NCI-H510A (cell line): ENCODE measurements at places on chromosomes 1 and 21.

DNA sequence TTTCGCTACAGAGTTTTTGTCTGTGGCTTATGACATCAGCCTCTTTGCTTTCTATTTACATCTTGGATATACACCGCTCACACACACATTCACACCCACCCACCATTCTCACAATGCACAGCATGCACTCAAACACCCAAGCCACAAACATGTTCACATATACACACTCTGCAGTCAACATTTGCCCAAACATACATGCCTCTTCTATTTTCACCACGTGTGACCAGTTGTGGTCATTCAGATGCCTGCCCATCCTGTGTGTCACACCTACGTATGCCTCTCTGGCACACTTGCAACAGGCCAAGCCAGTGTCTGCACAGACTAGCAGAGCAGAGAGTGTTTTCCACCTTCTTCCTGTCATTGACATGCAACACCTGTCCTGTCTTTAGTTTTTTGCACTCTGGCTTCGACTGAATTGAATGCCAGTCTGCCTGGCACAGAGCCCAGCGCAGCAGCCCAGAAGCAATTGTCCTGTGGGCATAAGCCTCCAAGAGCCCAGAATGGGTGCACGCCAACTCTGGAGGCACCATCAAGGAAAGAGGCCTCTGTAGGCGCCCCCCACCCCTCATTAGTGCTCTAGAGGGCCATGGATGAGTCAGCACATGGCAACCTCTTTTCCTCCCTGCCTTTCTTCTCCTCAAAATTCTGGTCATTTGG is 37.7 kb upstream of the LRRN2 start:
- DNase-seq = no peak

GRCh38 chr1:96361271-96361856 is 360.2 kb upstream of the PTBP2 start:
- DNase-seq = no peak

GRCh38 chr1:219380463-219380862 is 206.8 kb downstream of the LYPLAL1 start:
- no peak for DNase-seq

GRCh38 chr1:34845131-34845901 is 14.2 kb downstream of the SMIM12 start:
- no peak for DNase-seq

GRCh38 chr1:146016891-146017290 is 4.6 kb downstream of the HJV start:
- DNase-seq = no peak

- no peak for DNase-seq
These were observed 8.0 kb downstream of the CD55 start for GRCh38 chr1:207329469-207329868.

DNA sequence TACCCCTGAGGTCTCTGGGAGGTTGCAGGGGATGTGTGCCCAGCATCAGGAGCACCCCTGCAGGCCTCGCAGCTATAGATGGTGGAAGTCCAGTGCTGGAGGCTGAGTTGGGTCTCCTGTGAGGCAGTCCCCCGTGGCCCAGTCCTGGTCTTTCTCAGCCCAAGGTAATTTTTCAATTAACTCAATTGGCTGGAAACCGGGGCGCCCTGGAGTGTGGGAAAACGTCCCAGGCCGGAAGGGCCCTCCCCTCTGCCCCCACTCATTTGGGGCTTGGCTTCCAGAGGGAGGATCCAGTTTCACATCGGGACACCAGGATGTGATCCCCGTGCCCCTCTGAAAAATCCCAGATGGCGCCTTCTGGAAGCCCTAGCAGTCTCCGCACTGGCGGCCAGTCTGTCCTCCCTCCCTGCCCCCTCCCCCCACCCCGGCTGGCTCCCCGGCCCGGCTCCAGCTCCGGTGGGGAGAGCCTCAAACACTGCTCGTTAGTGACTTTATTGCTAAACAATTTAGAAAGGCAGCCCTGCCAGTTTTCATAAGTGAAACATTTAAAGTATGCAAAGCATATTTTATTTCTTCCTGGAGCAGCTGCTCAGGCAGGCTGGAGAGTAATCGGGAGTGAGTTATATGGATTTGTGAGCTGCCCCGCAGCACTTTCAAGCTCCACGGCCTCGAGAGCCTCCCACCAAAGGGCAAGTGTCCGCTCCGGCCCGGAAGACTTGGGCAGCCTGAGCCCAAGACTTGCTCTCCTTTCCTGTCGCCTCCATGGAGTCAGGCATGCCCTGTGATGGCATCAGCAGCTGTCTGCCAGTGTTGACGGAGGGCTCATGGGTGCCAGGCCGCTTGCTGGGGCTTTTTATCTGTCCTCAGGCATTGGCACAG is 208.2 kb upstream of the TMEM51 start:
- no peak for DNase-seq

DNA sequence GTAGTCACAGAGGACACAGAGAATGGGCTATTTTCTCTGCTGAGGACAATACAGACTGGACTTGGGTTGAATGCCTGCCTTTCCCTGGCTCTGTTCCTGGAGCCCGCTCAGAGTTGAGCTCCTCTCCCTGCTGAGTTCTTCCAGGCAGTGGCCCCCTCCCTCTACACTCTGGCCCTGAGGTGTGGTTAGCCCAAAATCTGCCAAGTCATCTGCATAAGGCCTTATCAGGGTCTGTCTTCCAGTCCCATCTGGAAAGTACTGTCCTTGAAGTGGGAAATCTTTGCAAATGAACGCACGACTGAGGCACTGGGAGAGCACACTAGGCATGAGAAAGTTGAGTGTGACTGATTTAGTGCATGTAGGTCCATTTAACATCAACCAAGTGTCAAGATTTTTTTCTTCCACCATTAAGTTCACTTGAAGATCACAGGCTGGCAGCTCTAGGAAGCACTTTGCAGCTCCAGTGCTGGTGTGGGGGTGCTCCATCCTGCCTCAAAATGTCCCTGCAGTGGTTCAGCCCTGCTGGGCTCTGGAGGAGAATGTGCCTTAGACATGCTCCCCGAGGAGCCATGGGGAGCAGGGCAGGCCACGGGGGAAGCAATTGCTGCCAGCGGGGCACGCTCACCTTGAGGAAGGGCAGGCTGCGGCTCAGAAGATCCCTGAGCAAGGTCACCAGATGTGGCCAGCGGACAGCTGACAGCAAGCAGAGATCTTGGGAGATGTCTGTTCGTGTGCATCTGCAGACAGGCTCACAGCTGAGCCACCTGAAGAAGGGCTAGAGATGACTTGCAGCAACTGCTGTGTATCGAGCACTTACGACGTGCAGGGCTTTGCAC is 41.5 kb downstream of the IER5 start:
- no peak for DNase-seq

DNA sequence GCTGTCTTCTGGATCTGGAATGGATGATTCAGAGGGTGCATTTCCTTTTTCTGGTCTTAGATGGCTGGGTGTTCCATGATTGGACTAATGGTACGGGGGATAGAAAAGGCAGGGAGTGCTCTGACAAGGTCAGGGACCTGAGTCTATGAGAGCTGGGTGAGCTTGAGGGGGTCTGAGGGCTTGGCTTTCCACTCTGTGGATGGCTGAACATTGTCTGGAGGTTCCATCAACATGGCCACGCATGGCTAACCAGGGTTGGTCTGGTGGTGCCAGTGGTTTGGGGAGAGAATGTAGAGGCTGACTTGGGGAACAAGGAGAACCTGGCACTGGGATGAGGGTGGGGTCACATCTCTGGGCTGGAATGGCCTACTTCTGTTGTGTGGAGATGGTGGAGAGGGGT is 41.5 kb upstream of the TSPAN2 start:
- no peak for DNase-seq

- no peak for DNase-seq
These were observed 466.2 kb downstream of the USP25 start for GRCh38 chr21:16196001-16196400.

DNA sequence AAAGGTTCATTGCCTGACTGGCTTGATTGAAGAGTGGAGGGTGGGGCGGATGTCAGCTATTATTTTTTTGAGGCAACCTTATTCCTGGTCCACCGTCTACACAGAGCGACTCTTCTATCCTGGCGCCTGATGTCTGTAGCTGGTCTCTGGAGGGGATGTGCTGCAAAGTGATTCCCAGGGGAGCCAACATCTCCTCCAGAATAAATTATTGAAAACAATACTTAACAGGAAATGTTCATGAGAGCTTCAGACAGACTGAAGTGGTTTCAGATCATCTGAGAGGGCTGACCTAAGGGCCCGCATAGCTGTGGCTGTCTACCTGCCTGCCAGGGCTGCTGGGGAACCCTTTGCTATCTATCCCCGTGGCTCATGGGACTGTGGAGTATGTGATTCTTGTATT is 66.7 kb downstream of the TEX35 start:
- DNase-seq = no peak

- no peak for DNase-seq
These were observed 12.3 kb upstream of the SSR2 start for GRCh38 chr1:156033011-156033410.

GRCh38 chr1:150234566-150235293 is 1.2 kb downstream of the ANP32E start:
- no peak for DNase-seq

DNA sequence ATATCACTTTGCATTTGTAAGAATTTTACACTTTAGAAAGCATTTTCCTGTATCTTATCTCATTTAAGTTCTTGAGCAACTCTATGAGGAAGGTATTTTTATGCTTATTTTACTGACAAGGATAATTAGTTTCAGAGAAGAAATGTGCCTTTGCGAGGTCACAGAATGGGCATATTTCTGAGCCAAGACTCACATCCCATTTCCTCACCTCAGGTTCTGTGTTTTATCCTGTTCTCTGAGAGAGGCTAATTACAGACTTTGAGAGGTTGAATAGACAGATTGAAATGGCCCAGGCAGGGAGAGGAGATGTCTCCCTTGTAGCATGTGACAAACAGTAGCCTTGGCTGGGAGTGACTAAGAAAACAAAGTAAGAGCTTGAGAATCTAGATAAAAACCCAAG is 39.1 kb upstream of the ZC3H11B start:
- DNase-seq = no peak

DNA sequence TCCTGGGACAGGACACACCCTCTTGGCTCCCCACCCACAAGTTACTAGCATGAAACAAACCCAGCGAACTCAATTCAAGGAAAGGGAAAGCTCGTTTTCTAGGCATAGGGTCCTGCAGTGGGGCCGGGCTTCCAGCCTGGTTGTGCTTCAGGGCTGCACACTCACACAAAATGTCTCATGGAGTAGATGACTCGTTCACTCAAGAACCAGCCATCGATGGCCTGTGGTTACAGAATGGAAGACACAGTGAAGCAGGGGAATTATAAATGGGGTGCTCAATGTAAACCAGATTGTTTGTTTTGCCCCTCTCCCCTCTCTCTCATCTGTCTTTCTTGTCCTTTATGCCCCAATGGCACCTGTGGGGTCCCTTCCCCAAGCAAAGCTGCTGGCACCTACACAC is 56.0 kb upstream of the COX20 start:
- no peak for DNase-seq

DNA sequence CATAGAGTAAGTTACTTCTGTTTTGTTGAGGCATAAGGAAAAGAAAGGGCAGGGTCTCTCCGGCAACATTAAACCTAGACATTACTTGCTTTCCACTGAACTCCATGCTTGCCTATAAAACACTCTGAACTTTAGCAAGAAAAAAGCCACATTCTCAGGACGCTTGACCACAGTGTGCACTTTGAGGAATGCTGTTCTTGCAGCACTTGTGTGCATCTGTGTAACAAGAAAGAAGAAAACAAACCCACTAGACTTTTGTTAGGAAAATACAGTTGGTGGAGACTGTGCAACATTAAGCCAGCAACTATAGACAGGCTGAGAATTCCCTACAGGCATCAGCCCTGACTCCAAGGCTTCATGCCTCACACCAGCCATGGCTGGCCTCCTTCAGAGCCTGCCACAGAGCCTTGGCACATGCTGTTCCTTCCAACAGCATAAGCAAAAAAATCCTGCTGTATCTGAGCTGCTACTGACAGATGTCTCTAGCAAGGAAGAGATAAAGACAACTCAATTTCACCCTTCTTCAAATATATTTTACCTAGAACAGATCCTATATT is 5.8 kb downstream of the PDZK1 start:
- DNase-seq = no peak

DNA sequence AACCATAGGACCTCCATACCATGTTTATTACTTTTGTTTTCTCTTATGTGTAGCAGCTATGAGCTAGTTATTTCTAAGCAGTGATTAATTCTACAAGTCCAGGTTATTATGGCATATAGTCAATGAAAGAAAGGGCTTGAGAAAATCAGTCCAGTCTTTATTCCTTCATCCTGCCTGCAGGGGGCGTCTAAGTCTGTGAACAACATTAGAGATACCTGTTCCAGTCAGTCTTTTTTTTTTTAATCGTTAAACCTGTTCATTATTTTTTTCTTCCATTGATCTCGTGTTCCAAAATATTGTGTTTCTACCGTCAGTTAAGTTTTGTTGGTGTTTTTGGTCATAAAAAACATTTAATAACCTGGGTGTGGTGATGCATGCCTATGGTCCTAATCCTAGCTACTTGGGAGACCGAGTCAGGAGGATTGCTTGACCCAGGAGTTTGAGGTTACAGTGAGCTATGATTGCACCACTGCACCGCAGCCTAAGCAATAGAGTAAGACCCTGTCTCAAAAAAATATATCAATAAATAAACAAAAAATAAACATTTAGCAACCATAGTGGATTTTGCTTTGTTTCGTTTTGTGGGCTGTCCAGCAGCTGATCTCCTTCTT is 29.4 kb upstream of the CD2 start:
- DNase-seq = peak; percentile 51

DNA sequence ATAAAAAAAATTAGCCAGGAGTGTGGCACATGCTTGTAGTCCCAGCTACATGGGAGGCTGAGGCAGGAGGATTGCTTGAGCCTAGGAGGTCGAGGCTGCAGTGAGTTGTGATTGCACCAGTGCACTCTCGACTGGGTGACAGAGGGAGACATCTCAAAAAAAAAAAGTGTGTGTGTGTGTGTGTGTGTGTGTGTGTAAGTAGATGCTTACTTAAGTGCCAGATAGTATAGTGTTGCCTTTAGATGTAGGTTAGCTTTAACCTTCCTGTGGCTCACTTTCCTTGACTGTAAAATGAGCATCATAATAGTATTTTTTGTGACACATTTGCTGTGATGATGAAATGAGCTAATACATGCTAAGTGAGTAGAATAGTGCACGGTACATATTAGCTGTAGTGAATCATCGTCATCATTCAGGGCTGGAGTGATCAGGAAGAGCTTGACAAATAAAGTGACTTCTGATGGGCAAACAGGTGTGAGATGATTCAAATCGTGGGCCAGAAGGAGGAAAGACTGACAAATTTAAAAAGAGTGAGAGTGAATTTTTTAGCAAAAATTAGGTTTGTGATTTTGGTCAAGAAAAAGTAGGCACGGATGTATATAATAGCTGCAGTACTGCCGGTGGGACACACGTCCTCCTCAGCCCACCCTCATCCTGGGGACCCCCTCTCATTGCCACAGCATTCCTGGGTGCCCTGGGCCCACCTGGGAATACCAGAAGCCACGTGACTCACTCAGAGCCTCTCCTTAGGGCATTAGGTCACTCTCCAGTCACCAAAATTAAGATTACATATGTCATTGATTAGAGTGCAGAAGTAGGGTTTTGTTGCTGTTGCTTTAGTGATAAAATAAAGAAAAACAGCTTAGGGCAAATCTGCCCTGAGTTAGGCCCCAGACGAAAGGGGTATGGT is 33.9 kb downstream of the EIF2D start:
- DNase-seq = no peak
